Bronchial epithelial cell (primary cell): ENCODE measurements at places on chromosomes 11 and 22. TPM values are rescaled to one million over a fixed set of nuclear protein-coding genes. Genes with fewer than 3 reads are reported as not detected.

DNA sequence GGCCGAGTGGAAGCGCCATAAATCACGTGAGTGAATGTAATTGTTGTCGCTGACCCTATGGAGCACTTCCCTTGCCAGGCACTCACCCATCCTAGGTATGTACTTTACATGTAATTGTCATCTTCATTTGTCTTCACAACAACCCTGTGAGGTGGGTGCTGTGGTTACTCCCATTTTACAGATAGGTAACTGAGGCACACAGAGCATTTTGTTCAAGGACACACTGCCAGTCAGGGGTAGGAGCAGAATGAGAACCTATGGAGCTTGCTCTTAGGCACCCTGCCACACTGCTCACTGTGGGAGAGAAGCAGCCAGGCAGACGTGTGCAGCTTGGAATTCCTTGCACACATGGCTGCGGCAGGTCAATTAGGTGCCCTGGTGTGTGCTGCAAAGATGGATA, 785 bp upstream of the EFCAB6 start:
- DNase-seq: no peak

SOX10 gene
- total RNA-seq: not detected in 2 replicates

DNA sequence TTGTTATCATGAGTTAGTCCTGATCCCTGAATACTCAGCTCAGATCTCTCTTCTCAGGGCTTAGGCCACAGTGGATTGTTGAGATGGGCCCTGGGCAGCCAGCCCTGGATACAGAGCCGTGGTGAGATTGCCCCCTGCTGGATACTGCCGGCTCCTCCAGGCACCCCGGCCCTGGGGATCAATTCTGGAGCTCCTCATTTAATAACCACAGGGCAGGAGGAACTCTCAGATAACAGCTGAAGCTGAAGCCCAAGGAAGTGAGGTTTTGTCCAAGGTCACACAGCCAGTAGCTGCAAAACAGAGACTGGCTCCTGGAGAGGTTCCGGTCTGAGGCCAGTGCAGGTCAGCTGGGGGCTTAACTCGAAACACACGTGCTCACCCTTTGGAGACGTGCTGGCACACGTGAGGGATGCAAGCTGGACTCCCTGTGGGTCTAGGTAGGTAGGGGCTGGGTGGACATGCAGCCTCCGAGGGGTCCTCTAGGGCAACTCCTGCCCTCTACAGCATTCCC, 16.0 kb downstream of the USH1C start:
- peak; percentile 23 for DNase-seq

CEND1 gene
- not detected in 2 replicates for total RNA-seq

CRYBB2 gene
- total RNA-seq: not detected in 2 replicates

GRCh38 chr11:126636911-126637794, 281.7 kb downstream of the ST3GAL4 start:
- no peak for DNase-seq

- DNase-seq: no peak
Observed at GRCh38 chr22:38431266-38432010, 23.6 kb downstream of the KCNJ4 start.

- DNase-seq: no peak
Observed at GRCh38 chr11:706957-707816, 1.2 kb downstream of the EPS8L2 start.

C22orf15 gene
- total RNA-seq: not detected in 2 replicates

TMPRSS5 gene
- under 0.01 and 0.13 TPM in 2 replicates for total RNA-seq

RTL10 gene
- 9.5 and 11.0 TPM in 2 replicates for total RNA-seq

DNA sequence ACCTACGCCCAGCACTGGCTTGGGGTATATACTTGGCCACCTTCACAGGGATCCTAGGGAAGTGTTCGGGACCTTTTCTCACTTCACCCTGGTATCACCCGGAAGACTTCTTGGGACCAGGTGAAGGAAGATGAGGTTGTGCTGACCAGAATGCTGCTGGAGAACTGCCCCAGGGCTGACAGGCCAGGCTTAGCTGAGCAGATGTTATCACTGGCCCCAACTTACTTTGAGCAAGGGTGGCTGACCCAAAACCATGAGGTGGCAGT, 4.5 kb downstream of the FTH1 start:
- DNase-seq: no peak

BEST1 gene
- 3.7 and 5.2 TPM in 2 replicates for total RNA-seq

DNA sequence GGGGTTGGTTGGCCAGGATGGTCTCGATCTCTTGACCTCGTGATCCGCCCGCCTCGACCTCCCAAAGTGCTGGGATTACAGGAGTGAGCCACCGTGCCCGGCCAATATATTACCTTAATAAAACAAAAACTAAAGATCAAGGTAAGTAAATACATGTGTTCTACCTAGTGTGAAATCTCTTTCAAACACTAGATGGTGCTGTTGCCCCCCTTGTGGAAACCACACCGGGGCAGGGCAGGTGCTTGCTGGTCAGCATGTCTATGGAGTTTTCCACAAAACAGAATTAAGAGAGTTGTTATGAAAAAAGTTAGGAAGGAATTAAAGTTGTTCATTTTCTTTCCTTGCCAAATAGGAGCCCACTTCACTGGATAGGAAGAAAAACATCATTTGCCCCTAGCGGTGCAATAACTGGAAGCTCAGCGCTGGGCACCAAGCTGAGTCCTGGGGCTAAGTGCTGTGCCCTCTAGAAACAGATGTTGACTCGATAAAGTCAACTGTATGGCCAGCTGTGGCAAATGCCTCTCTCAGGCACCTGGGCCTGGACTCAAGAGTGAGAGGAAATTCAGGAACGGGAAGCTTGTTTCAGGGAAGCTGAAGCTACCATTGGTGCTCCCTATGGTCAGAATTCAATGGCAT, 6.3 kb upstream of the KCNJ5 start:
- peak; percentile 65 for DNase-seq

- peak; percentile 50 for DNase-seq
Observed at GRCh38 chr11:111148953-111149352, 96.6 kb upstream of the POU2AF2 start.

DNA sequence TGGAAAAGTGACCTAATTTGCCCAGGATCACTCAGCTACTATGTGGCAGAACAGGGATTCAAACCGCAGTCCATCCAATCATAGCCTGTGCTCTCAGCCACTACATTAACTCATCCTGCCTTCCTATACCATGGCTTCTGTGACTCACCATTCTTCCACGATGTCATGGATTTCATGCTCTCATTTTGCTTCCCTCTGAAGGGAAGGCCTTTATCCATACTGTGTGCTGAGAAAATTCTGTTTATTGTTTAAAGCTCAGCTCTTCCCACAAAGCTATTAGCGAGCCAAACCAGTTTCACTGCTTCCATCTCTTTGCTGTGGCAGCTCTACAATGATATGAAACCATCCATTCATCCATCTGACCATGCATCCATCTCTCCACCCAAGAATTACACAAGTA, 289.9 kb downstream of the TENM4 start:
- peak; percentile 59 for DNase-seq

GRCh38 chr11:109510316-109510715, 88.3 kb downstream of the C11orf87 start:
- DNase-seq: no peak

DNA sequence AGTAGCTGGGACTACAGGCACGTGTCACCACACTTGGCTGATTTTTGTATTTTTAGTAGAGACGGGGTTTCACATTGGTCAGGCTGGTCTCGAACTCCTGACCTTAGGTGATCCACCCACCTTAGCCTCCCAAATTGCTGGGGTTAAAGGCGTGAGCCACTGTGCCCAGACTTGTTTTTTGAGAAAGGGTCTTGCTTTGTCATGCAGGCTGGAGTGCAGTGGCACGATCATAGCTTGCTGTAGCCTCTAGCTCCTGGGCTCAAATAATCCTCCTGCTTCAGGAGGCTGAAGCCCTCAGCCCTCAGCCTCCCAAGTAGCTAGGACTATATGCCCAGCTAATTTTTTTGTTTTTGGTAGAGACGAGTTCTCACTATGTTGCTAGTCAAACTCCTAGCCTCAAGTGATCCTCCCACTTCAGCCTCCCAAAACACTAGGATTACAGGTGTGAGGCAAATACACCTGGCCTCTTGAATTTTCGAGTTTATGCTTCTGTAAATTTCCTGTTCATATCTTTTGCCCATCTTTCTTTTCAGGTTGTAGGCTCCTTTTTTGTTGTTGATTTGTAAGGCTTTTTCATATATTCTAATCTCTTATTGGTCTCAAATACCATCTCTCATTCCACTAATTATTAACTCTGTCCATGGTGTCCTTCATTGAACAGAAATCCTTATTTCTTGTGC, 3.4 kb upstream of the RBM4B start:
- DNase-seq: no peak

DNA sequence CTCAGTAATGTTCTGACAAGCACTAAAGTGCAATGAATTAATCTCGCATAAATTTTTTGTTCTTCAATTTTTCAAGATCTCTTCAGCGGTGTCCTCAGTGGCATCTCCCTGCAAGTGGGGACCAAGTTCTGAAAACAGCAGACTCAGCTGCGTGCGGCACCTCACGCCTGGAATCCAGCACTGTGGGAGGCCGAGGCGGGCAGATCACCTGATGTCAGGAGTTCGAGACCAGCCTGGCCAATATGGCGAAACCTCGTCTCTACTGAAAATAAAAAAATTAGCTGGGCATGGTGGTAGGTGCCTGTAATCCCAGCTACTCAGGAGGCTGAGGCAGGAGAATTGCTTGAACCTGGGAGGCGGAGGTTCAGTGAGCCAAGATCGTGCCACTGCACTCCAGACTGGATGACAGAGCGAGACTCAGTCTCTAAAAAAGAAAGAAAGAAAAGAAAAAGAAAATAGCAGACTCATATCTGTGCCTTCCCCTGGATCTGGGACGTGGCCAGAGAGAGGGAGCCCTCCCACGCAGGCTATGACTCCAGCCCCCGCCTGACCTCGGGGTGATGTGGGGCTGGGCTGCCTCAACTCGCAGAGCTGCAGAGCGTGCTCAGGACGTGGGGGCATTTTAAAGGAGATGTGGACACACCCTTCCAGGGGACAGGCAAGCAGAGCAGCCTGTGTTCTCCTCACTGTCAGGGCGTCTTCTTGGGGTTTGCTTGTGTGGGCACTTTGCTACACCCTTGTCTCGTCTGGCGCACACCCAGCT, 346.6 kb downstream of the BRD1 start:
- no peak for DNase-seq

EI24 gene
- total RNA-seq: 148 and 179 TPM in 2 replicates

GRCh38 chr11:61854966-61855714, 27.0 kb downstream of the FADS2 start:
- no peak for DNase-seq

- no peak for DNase-seq
Observed at GRCh38 chr22:23066200-23067022, 3.9 kb upstream of the GNAZ start.

DNA sequence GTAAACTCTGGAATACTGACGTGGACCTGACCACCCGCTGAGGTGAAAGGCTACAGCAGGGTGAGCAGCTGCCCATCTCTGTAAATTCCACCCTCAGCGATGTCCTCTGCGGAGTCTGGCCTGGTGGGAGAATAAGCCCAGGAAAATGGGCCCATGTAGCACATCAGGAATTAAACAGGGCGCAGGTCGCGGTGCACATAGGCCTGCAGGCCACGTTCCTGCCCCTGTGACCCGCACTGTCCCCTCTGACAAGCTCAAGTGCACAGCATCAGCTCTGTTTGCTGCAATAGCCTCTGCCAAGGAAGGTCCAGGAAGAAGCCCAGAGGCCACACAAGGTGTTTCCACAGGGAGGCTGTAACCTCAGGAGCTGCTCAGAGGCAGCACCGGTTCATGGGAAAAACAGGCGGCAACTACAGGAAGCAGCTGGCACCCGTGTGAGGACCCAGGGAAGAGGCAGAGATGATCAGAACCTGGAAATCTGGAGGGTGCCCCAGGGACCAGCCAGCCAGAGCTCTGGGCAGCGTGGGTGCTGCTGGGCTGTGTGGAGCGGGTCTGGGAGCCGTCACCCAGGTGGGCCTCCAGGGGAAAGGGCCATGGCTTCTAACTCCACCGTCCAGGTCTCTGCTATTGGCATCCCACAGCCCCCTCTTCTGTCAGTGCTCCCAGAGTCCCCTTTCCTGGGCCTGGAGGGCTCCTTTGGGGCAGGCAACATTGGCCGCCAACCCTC, 808 bp upstream of the IFITM2 start:
- DNase-seq: no peak

DNA sequence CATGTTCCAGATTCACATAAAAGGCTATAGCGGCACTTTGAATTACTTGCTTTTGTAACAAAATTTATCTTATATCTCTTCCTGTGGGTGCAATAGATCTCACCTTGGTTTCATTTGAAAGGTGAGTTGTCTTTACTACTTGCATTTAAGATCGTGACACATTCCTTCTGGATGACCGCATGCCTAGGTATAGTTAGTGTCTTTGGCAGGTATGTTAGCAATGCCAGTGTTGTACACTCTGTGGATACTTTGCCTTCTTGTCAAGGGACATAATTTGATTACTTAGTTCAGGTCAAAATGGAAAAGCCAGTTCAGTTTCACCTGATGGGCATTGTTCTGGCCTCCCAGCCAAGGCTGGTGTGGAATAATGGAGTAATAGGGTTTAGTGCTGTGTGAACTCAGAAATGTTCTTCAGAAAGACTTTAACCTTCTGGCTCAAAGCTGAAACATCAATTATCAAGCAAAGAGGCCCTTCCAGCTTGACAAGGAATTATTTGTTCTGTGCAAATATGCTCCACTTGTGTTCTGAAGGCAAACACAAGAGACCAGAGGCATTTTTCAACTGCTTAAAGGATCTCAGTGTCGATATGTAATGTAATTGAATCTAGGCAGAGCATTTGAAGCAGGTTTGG, 64.6 kb downstream of the AMOTL1 start:
- no peak for DNase-seq

TUBA8 gene
- total RNA-seq: 0.13 and 0.26 TPM in 2 replicates

DNA sequence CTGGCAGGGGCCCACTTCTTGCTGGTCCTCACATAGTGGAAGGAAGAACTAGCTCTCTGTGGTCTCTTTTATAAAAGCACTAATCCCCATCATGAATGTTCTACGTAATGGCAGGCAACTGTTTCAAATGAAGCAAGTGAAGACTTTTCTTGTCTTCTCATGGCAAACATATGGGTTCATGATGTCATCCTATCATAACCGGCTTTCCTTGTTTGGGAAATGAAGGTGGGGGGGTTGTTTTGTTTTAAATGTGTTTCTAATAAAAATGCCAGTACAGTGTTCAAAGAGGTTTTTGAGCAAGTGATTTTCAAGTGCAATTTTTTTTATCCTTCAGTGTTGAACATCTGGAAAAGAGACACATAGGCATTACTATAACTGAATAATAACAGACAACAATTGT, 33.4 kb downstream of the REXO2 start:
- DNase-seq: no peak

SPECC1L gene
- total RNA-seq: 25.0 and 28.3 TPM in 2 replicates

- no peak for DNase-seq
Observed at GRCh38 chr22:28051091-28051786, 132.2 kb upstream of the PITPNB start.

LMF2 gene
- 10.3 and 12.7 TPM in 2 replicates for total RNA-seq

GRCh38 chr22:48268771-48269552, 1506.5 kb downstream of the TBC1D22A start:
- no peak for DNase-seq

DNA sequence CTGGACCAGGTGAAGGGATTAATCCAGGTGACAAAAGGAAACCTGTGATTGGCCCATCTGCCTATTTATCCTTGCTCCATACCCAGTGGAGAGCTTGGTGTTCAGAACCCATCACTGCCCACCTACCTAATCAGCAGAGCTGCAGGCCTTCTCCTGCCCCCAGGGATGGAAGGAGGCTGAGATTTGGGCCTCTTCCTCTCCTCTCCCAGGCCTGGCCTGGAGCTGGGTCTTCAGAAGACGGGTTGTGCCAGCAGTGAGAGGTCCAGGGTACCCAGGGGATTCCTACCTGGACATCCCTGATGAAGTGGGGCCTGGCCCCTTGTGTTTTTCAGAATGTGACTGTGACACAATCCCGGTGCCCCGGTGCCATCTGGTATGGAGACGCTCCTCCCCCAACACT, 80.3 kb upstream of the MYOD1 start:
- no peak for DNase-seq
